Activated CD4-positive, alpha-beta T cell treated with anti-CD3 and anti-CD28 coated beads, Interleukin-2, amount 50 U/mL, for 4 hours (primary cell): ENCODE measurements at places on chromosomes 11 and 22.

GRCh38 chr11:109123816-109124787 lies 297.9 kb upstream of the C11orf87 start:
- no peak for DNase-seq

DNA sequence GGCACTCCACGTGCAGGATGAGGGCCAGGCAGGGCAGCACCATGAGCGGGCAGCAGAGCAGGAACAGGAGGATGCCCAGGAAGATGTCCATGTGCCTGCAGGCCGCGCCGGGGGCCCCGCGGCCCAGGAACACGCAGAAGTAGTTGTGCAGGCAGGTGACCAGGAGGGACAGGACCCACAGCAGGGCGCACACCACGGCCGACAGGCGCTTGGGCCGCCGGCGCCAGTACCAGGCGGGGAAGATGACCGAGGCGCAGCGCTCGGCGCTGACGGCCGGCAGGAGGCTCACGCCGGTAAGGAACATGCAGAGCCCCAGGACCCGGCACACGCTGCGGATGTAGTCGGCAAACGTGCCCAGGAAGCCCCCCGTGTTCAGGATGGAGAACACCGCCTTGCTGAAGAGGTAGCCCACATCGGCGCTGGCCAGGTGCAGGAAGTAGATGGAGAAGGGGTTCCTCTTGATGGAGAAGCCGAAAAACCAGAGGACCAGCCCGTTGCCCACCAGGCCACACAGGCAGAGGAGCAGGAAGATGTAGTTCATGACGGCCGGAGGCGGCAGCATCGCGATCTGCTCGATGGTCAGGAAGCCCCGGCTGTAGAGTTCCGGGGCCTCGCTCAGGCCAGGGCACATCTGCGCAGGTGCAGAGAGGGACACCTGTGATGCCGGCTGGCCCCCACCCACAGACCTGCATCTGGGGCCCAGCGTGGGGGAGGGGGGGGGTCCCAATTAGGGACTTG lies 7.2 kb downstream of the MRGPRF start:
- DNase-seq: no peak

GRCh38 chr22:40040927-40041326 lies 46.2 kb downstream of the FAM83F start:
- DNase-seq: no peak

DNA sequence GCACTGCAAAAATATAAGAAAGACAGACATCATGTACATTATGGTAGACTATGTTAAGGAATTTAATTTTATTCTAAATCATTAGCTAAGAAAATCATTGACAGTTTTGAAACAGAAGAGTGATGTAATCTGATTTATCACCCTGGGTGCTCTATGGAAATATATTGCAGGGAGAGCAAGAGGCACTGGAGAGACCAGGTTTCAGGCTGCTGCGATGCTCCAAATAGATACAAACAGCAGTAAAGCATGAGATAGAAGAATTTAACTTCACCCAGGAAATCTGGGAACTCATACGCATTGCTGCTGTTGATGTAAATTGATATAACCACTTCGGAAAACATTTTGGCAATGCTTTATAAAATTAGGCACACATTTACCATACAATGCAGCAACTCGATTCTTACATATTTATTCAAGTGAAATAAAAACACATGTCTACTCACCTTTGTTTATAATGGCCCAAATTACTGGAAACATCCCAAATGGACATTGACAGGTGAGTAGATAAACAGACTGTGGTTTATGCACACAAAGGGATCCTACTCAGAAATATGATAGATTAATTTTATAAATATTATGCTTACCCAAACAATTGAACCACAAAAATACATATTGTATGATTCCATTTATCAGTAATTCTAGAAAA lies 535.1 kb upstream of the CHORDC1 start:
- DNase-seq: no peak

GRCh38 chr11:77001613-77002012 lies 32.6 kb upstream of the B3GNT6 start:
- no peak for DNase-seq

- DNase-seq: no peak
These were observed 79.1 kb downstream of the KCNQ1 start for GRCh38 chr11:2523821-2524391.

- DNase-seq: no peak
These were observed 1.6 kb upstream of the DNAJB13 start for GRCh38 chr11:73949246-73949645.

DNA sequence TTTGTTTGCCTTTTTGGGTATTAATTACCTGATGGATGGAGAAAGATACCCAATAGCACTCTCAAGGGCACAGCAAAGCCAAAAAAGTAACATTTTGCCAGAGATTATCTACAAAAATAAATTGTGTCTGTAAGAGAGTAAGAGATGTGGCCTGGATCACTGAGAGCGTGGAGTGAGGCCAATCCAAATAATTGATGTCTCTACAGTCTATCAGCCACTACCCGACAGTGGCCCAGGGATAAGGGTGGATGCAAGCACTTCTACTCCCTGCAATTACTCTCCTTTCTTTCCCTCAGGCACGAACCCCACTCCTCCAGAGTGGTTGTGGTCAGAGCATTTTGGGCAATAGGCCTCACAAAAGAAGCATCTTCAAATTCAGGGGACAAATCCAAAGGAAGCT lies 92.3 kb upstream of the ZC3H12C start:
- no peak for DNase-seq

GRCh38 chr11:109490953-109491635 lies 69.1 kb downstream of the C11orf87 start:
- DNase-seq: no peak

- DNase-seq: no peak
These were observed 28.4 kb downstream of the RRP8 start for GRCh38 chr11:6574816-6575715.

DNA sequence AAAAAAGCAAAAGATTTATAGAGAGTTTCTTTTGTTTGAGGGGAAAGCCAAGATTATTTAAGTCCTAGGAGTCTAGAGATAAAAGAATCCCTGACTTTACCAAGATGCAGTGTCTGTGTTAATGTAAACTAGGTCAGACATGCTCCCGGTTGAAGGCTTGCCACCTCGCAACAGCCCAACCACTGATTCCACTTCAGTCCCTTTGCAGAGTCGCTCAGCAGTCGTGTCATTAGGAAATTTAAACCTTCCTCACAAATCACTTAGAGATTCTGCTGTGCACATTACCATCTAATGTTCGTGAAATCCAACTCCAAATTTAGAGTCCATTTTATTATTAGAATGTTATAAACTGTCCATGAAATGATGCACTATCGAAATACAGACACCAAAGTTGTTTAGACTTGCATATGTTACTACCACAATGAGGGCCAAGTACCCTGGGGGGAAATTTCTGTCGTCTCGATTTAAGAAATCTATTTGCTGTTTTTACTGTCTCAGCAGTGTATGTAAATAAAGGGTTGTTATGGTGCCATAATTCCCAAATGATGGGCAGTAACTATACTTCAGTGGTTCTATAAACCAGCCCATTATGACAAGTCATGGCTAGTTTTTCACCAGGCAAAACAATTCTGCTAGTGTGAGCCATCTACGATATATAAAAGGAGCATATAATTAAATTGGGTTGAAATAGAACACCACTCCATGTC lies 101.4 kb upstream of the MTNR1B start:
- DNase-seq: no peak

GRCh38 chr22:36595940-36596339 lies 67.0 kb upstream of the EIF3D start:
- DNase-seq: no peak
